ENCODE measurements at places on chromosomes 12 and 14.

DNA sequence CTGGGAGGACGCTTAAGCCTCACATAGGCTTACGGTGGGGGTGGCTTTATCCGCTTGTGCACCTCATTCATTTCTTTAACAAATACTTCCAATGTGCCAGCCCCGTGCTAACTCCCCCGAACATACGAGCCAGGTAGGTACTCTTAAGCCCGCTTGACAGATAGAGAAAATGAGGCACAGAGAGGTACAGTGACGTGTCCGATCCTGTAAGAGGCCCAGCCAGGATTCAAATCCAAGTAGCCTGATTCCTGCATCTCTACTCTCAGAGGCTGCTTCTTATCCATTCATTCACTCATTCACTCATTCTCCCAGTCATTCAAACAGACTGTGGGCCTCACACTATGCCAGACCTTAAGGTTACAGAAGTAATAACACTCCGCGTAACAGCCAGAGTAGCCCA, 477 bp downstream of the OAS3 start:
- DNase-seq = no peak

DNA sequence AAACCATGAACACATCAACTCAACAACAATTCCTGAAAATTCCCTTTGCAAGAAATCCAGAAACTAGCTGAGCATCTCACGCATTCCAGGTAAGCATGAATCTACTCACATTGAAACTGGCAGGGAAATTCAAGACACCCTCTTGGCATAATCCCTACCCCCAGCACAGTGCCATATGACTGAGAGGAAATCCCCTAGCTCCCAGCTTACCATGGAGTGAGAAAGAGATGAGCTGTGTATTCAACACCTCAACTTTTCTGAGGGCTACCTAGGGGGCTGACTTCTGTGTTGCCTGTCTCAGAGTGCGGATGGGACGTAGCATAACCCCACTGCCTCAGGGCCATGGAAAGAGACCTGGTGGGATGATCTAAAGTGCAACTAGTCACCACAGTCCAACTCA, 37.7 kb upstream of the GPR132 start:
- no peak for DNase-seq

- DNase-seq = no peak
Observed at GRCh38 chr14:106396999-106397398, 870.6 kb downstream of the TMEM121 start.

DNA sequence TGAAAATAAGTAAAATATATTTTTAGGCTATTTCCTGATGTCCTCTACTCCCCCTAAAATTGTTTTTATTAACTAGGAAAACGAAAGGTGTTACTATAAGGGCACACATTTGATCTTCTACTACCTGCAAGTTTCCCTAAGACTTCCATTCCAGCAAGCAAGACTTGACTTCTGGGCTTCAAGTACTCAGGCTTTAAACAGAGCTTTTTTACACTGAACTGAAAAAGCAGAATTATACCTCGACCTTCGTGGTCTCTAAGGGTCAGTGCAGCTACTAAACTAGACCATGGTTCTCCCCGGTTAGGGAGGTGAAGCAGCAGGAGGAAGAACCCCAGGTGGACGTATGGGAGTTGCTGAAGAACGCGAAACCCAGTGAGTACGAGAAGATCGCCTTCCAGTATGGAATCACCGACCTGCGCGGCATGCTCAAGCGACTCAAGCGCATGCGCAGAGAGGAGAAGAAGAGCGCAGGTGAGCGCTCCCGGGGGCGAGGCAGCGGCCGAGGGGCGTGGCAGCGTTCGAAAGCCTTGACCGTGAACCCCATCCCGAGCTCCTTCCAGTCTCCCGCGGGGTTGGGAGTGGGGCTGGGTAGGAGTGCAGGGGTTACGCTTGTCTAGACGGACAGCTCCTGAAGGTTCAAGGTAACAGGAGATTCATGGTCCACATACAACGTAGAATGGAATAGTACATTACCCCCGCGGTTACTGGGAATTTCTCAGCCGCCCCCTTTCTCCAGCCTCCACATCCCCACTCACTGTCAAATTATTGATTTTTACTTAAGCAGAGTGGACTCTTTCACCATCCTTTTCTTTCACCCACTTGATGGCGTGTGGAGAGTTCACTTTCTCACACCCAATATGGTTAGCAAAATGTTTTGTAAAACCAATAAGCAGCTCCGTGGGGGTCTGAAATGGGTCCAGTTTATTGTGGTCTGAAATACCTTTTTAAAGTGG, 47.6 kb downstream of the MYBPC1 start:
- no peak for DNase-seq

All from fibroblast of skin of back (primary cell).